Stimulated activated CD4-positive, alpha-beta T cell treated with anti-CD3 and anti-CD28 coated beads, Interleukin-4, amount 100 ng/mL, for 4 hours (primary cell): ENCODE measurements at places on chromosomes 13 and 19.

- DNase-seq: no peak
Measured at GRCh38 chr13:26855071-26855470, 94.5 kb upstream of the GPR12 start.

DNA sequence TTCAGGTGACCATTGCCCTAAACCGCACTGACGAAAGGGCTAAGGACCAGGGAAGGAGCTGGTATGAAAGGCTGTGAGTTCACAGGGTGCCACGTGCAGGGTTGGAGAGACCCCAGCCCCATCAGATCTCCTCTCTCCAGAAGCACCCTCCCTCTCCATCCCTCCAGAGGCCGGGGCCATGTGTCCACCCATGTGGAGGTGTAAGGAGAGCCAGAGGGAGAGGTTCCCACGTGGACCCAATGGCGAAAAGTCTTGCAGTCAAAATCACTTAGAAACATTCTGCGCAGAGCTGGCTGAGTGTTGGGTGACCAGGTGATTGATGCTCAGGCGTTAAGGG, 168.3 kb downstream of the COL4A1 start:
- DNase-seq: no peak

GRCh38 chr13:22143671-22144070, 472.8 kb downstream of the FGF9 start:
- no peak for DNase-seq

DNA sequence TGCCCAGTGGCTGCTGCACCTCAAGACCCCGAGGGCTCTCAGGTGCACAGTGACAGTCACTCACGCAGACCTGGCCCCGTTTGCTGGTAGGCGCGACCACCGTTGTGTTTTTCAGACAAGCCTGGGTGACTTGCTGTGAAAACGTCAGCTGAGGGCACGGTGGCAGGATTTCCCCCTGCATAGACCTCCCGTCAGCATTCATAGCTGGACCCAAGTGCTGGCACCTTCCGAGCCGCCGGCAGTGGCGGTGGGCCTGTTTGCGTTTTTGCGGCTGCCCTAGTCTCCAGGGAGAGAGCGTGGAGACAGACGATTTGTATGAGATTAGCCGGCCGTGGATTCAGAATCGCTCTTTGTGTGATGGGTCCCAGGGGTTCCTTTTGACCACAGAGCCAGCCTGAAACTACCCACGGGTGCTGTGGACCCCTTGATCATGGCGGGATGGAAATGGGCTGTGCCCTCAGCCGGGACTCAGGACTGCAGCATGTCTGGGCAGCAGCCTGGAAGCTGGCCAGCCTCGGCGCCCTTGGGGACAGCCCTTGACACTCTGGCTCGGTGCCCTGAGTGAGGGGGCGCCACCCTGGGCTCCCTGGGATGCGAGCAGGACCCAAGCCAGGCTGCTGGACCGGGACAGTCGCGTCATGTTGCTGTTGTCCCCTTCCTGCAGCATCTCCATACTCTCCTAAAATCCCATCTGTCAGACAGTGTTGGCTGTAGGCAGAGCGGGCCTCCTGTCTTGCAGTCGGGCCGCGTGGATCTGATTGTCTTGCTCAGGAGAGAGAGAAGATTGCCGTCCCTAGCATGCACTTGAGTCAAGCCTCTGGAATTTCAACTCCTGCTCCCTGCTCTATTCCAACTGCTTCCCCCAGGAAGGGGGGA, 8.6 kb downstream of the KDM4B start:
- DNase-seq: no peak

DNA sequence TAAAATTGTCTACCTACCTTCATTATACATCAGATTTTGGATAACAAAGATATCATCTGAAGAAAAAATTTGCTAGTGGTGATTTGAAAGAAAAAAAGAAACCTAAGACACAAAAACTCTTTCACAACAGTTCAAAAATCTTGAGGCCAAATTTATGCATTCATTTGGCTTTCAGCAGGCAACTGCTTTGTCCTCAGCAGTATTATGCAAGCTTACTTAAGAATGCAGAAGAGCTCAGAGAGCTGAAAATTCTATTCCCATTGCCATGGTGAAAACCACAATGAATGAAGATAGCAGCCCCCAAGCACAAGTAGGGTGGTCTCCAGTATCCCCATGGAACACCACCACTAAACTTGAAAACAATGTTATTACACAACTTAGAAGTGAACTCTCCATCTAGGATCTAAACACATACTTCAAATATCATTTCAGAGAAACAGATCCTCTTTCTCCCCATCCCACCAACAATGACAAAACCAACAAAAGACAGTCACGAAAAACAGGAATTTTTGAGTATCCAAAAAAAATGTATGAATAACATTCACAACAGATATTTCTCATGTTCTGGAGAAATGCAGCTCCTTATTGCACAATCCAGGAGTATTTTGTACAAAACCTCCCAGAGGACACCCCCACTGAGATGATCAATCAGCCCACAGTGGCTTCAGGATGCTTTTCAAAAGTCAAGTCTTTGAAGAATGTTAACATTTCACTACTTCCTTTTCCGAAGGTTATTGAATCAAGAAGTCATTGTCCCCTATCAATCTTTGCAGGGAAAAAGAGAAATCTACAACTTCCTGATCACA, 192.7 kb downstream of the LHFPL6 start:
- no peak for DNase-seq
